ENCODE measurements at places on chromosomes 1 and 21.

GRCh38 chr1:13828454-13829151 is 128.6 kb downstream of the PRDM2 start:
- peak; percentile 63 for DNase-seq

DNA sequence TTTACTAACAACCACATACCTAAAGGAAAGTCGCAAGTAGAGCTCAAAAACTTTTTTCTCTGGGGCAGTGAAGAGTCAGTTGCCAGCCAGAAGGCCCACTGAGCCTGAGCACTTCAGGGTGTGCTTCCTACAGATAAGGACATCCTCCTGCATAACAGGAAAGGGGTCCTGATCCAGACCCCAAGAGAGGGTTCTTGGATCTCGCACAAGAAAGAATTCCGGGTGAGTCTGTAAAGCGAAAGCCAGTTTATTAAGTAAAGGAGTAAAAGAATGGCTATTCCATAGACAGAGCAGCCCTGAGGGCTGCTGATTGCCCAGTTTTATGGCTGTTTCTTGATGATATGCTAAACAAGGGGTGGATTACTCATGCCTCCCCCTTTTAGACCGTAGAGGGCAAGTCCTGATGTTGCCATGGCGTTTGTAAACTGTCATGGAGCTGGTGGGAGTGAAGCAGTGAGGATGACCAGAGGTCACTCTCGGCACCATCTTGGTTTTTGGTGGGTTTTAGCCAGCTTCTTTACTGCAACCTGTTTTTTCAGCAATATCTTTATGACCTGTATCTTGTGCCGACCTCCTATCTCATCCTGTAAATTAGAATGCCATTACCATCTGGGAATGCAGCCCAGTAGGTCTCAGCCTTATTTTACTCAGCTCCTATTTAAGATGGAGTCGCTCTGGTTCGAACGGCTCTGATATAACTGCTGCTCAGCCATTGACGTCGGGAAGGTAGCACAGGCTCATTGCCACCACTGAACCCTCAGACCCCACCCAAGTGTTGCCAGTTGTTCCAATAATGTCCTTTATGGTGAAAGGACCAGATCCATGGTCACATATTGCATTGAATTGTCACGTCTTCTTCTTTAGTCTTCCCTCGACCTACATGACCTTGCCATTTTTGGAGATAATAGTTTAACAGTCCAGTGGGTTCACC is 96.6 kb upstream of the ERRFI1 start:
- no peak for DNase-seq

DNA sequence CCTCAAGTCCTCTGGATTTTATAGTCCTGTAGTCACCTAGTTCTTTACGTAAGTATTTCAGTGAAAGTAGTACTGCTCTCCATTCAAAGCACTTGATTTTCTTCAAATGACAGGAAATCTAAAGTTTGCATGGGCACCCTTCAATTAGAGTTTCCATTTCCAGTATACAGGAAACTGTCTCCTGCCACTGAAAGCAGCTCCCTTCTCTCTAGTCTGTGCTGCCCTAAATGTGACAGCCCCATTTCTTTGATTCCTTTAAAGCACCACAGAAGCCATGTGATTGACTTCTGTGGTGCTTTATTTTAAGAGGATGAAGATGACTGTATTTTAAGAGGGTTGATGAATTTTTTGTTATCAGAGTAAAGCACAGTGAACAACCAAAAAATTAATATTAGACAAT is 226.1 kb downstream of the DNAH14 start:
- DNase-seq, result no peak

DNA sequence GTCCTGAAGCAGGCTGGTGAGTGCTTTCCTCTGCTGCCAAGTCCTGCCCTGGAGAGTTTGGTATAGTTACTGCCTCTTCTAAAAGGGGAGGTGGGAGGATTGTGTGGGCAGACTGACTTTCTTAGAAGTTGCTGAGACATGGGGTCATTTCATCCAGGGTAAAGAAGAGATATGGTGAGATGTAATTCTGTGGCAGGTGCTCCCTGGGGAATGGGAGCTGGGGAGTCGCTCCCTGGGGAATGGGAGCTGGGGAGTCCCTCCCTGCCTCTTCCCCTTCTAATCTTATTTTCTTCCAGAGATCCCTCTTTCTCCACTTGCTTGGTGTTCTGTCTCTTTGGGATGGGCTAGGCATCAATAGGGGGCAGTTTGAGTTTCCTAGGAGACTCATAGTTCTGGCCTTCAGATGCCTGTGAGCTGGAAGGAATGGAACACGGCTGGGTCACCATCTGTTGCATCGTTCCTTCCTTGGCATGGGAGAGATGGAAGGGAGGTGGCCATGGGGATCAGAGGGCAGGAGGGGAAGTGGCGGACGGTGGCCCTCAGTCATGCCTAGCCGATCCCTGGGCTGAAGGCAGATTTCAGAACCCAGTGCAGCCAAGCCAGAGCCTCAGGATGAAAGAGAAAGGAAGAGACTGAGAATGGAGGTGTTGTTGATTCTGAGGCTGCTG is 59.0 kb downstream of the NFASC start:
- no peak for DNase-seq

DNA sequence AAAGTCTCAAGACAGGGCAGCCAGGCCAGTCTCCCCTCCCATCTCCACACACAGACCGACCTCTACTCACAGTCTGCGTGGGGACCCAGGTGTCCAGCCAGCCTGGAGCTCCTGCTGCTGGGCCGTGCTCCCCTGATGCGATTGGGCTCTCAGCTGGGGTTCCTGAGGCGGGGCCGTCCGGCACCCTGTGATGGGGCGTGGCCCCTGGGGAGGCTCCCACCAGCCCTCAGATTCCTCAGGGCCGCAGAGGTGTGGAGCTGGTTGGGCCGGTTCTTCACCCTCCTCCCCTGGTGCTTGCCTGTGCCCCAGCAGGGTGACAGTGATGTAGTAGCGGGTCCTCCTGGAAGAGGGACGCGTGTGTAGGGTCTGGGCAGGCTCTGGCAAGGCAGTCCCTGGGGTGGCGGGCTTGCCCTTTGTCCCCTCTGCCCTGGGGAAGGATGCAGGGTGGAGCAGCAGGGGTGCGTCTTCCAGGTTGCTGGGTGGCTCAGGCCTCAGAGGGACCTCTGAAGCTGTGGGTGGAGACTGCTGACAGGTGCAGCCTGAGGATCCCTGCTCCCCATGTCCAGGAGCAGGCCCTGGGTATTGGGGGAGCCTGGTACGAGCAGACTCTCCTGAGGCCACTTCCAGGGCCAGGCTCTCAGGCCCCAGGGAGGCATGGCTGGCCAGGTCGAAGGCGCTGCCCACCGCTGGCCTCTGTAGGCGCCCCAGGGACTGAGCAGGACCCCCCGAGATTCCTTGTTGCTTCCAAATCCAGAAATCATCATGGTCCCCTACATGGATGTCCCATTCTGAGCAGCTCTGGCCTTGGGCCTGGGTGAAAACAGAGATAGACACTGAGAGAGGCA is at the start of gene CRYBG2:
Gene CRYBG2 (minus strand): TSS at position 155 of the 845 bp plus-strand sequence. CDS start 7,473 bp downstream, outside the sequence.
- no peak for DNase-seq

GRCh38 chr1:161000736-161001480 is 20.0 kb downstream of the F11R start:
- no peak for DNase-seq

GRCh38 chr1:248840946-248841345 is 2.9 kb downstream of the ZNF672 start:
- no peak for DNase-seq

- DNase-seq, result no peak
These were observed 26.4 kb downstream of the QSOX1 start for GRCh38 chr1:180181048-180181447.

DNA sequence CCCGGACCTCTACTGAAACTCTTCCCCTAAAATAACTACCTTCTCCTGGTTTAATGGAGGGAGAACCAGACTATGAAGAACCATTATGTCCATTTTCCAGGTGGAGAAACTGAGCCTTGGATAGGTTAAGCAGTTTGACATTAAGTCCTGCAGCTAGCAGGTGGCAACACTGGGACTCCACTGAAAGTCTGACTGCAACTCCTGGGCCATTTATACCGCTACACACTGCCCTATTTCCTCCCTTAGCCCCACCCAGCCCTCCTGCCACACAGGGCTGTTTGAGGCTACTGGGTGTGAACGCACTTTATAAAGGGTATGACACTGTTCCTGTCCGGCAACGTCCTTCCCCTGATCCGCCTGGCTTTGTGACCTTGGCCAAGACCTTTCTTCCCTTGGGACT is 511 bp upstream of the INPP5B start:
- DNase-seq, result no peak

DNA sequence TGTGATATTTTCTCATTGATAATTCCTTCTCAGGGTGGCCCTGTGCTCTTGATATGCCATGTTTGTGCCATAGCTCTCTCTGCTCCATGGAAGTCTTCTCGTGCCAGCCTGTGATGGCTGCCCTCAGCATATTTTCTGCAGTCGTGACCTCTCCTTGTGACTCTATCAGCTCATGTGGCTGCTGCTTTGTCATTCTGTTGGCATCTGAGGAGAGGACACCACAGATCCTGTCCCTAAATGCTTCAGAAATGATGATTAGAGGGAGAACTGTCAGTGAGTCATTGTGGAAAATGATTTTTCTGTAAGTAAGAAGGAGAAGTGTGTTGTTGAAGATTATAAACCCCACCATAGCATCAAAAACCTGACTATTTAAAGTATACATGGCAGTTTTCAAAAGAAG is 286.0 kb downstream of the ADGRL2 start:
- no peak for DNase-seq

GRCh38 chr1:214581785-214582184 is 21.2 kb upstream of the CENPF start:
- no peak for DNase-seq

DNA sequence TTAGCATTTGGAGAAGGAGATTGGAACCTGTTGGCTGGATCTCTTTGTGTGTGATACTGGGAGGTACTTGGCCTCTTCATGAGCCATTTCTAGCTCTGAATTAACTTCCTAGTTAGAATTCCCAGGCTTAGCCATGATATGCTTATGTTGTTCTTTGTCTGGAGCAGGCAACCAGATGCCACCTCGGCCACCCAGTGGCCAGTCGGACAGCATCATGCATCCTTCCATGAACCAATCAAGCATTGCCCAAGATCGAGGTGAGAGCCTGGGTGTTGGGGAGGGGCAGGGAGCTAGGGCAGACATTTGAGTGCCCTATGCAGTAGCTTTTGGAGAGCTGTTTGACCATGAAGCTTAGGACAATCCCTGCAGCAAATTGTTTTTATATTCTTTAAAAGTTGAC is 26.5 kb upstream of the PIGV start:
- DNase-seq, result no peak

GRCh38 chr1:6512908-6513280 is 21.4 kb upstream of the PLEKHG5 start:
- no peak for DNase-seq

- no peak for DNase-seq
These were observed 137.9 kb upstream of the F3 start for GRCh38 chr1:94679332-94680038.

GRCh38 chr1:181545395-181545794 is 62.1 kb downstream of the CACNA1E start:
- DNase-seq, result no peak

- DNase-seq, result no peak
These were observed 3.2 kb downstream of the SPSB1 start for GRCh38 chr1:9295884-9296283.

- DNase-seq, result no peak
These were observed 945 bp downstream of the SRSF4 start for GRCh38 chr1:29180497-29181412.

GRCh38 chr1:111778066-111778465 is 22.4 kb downstream of the DDX20 start:
- DNase-seq, result no peak

DNA sequence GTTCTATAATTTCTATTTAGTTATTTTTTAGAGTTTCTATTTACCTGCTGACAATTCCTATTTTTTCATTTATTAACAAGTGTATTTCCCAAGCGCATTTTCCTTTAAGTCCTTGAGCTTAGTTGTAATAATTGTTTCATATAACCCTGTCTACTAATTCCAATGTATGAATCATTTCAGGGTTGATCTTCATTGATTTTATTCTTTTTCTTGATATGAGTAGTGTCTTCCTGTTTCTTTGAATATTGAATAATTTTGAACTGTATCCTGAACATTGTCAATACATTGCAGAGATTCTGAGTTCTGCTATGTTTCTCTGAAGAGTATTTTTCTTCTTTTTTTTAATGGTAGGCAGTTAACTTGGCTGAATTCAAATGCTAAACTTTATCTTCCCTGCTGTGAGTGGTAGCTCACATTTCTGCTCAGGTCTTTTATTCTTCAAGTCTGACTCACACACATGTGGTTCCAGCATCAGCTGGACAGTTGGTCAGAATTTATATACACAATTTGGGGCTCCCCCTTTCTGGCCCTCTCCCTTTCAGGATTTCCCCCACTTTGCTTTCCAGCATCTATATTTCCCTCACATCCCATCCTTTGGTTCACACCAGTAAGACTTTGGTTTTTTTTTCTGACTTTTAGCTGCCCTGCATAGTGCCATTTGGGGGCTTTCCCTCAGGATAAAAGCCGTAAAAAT is 54.4 kb upstream of the WDR26 start:
- DNase-seq, result no peak

- no peak for DNase-seq
These were observed 48.4 kb upstream of the TARBP1 start for GRCh38 chr1:234527346-234527745.

DNA sequence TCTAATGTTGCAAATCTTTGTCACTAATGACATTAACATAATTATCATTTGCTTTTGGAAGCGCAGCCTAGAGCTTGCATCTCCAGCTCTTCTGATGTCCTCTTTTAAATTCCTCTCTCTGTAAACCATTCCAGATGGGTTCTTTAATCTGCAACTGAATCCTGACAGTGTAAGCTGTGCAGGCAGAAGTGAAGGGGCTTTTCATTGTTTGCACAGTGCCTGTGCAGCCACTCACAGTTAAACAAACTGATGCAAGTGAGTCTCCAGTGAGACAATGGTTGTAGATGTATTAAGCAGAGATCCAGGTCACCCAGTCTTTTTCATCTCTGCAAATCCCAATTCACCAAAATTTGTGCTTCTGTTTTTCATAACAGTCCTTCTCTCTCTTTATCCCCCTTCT is 22.5 kb upstream of the FCRL5 start:
- no peak for DNase-seq

GRCh38 chr1:156319664-156320063 is 18.4 kb downstream of the CCT3 start:
- DNase-seq, result no peak

GRCh38 chr1:204530932-204531331 is 14.7 kb downstream of the MDM4 start:
- no peak for DNase-seq

DNA sequence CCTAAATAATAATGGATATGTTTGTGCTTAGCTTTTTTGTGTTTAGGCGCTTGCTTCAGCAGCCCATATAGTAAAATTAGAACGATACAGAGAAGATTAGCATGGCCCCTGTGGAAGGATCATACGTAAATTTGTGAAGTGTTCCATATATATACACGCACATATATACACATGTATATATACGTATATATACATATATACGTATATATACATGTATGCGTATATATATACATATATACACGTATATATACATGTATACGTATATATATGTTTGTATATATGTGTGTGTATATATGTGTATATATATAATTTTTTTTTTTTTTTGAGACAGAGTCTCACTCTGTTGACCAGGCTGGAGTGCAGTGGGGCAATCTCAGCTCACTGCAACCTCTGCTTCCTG is 17.4 kb downstream of the SNX27 start:
- DNase-seq, result no peak

- no peak for DNase-seq
These were observed 5.1 kb downstream of the TNFRSF8 start for GRCh38 chr1:12067900-12068821.

GRCh38 chr1:145985502-145986439 is 10.6 kb downstream of the TXNIP start:
- no peak for DNase-seq

GRCh38 chr21:42187976-42188653 is 30.8 kb upstream of the ABCG1 start:
- peak; percentile 73 for DNase-seq

GRCh38 chr1:93605812-93606512 is 75.7 kb downstream of the BCAR3 start:
- DNase-seq, result no peak

Measured in GM12891 (cell line).